C1 segment of cervical spinal cord (tissue), 14 donors: ENCODE measurements at places on chromosomes 3 and 15.

- DNase-seq, result no peak
Measured at GRCh38 chr15:87576486-87577176, 679.9 kb downstream of the NTRK3 start.

DNA sequence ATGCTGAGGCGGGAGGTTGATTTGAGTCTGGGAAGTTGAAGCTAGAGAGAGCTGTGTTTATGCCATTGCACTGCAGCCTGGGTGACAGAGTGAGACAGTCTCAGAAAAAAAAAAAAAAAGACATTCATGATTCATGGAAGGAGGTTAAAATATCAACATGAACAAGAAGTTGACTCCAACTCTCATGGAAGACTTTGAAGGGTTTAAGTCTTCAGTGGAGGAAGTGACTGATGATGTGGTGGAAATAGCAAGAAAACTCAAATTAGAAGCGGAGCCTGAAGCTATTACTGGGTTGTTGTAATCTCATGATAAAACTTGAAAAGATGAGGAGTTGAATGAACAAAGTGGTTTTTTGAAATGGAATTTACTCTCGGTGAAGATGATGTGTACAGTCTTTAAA lies 491.8 kb downstream of the SQOR start:
- DNase-seq, result no peak

GRCh38 chr3:169865176-169865767 lies 4.5 kb downstream of the LRRC31 start:
- no peak for DNase-seq

GRCh38 chr3:141933421-141934300 lies 57.2 kb downstream of the ATP1B3 start:
- DNase-seq, result no peak

GRCh38 chr3:61824553-61825135 lies 263.3 kb downstream of the PTPRG start:
- DNase-seq, result no peak

DNA sequence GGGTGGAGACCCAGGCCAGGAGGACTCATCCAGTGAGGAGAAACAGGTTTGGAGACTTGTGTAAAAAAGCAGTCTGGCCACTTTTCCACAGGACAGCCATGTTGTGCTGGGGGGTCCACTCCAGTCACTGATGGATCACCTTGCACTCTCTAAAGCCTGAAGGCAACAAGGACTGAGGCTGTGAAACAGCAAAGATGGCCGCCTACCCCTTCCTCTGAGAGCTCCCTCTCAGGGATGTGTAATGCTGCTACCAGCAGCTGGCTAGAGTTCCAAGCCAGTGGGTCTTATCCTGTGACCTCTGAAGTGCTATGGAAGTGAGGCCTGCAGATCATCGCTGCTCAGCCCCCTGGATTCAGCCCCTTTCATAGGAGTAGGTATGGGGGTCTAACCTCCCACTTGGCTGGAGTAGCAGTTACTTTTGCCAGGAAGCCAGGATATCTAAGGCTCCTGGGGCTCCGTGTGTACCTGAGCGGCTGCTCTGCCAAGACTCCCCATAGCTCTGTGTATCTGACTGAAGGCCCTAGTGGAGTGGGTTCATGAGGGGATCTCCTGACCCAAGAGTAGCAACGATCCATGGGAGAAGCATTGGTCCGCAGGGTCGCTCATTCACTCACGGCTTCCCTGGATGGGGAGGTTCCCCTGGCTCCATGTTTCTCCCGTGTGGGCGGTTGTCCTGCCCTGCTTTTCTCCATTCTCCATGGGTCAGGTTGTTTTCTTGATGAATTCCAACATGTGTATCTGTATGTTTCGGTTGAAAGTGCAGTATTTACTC lies 69.9 kb upstream of the TNFSF10 start:
- DNase-seq, result no peak

- DNase-seq, result no peak
Measured at GRCh38 chr3:181862502-181862901, 150.8 kb downstream of the SOX2 start.
